Activated CD4-positive, alpha-beta T cell treated with anti-CD3 and anti-CD28 coated beads, Interleukin-2, amount 10 ng/mL, durations not matched to agents 7 days and 5 days (primary cell): ENCODE measurements at places on chromosomes 5 and 9.
A peak's percentile ranks its signal among the peaks of the same experiment; 100 is the strongest.

- DNase-seq = no peak
These were observed 480.8 kb downstream of the CDH12 start for GRCh38 chr5:22372376-22372775.

DNA sequence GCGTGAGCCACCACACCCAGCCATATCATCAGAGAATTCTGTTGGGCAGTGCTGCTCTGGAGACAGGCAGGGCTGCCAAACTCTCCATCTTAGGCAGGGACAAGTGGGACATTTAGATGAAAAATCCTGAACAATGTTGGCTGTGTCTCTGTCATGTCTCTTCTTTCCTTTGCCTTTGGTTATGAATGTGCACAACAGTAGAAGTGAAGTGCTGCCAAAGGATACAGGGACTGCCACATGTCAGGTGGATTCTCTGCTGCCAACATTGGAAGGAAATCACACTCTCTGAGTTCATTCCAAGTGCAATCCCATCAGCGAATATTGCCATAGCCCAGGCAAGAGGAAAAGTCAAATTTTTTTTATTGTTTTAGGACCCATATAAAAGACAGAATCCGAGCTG lies 348.8 kb downstream of the TRPM3 start:
- DNase-seq = no peak

- DNase-seq = peak; percentile 57
These were observed 24.7 kb upstream of the CETN3 start for GRCh38 chr5:90434116-90434714.

DNA sequence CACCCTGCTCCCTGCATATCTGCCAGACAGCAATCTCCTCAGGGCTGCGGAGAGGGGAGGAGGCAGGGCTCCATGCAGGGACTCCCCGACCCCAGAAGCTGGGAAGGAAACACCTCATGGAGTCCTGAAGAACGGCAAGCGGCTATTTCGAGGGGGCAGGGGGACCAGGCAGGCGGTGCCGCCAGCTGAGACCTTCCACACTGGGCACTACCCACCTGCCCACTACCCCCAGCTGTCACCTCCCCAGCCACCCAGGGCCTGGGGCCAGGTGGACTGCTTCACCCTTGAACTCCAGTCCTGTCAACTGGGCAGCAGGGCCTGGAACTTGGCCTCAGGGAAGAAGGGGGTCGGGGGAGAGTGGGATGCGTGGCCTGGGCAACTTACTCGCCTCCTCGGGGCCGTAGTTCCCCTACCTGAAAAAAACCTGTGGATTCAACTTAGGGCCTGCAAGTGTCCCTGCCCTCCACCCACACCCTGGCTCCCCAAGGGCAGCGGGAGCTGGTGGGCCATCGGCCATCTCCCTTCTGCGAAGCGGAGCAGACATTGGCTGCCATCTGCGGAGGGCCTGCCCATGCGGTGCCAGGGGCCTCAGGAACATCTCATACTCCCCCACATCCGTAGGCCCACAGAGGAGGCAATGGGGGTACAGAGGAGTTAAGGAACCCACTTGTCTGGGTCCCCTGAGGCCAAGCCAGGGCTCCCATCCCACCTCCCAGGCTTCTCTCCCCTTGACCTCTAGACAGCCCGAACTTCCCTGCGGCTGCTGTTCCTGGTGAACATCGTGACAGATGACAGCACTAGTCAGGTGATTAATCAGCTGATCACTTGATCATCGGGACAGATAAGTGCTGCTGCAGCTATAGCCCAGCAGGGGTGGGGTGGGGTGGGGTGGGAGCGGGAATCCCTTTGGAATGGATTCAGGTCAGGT lies 18.5 kb upstream of the RALGDS start:
- no peak for DNase-seq

GRCh38 chr9:95623640-95624039 lies 106.9 kb upstream of the PTCH1 start:
- no peak for DNase-seq

GRCh38 chr5:138953387-138954256 lies 78.5 kb upstream of the LRRTM2 start:
- peak; percentile 46 for DNase-seq
